ENCODE measurements at places on chromosomes 2 and 18. TPM values are rescaled to one million over a fixed set of nuclear protein-coding genes. Genes with fewer than 3 reads are reported as not detected.

GRCh38 chr2:225290757-225291400, 108.6 kb upstream of the NYAP2 start:
- H3K27me3 ChIP-seq = no peaks in the 10 kb centered on the region
- no peaks in the 10 kb centered on the region for H3K36me3 ChIP-seq
- no peaks in the 10 kb centered on the region for H3K4me1 ChIP-seq
- H3K27ac ChIP-seq = no peak overlapping the region
- H3K4me3 ChIP-seq = no peak overlapping the region
- DNase-seq = no peak

Gene PTPRM
- total RNA-seq = 70.9 TPM

GRCh38 chr18:22831441-22831904, 101.7 kb upstream of the RBBP8 start:
- no peaks in the 10 kb centered on the region for H3K4me1 ChIP-seq
- H3K27me3 ChIP-seq = no peaks in the 10 kb centered on the region
- H3K36me3 ChIP-seq = no peaks in the 10 kb centered on the region
- DNase-seq = no peak

DNA sequence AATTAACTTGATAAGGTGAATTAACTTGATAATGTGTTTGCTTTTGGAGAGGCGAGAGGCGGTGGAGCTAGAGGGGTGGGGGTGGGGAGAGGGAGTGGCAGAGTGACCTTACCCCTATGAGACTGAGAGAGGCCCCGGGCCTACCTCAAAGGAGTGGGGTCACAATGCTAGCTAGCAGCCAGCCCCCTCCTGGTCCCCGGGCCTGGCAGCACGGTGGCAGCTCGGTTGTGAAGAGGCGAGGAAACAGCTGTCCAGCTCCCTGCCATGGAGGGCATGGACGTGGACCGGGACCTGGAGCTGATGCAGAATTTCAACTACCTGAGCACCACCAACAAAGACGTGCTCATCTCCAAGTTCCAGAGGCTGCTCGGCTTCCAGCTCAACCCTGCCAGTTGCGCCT, 123.9 kb downstream of the RGPD3 start:
- DNase-seq = no peak
- H3K27ac ChIP-seq = no peak overlapping the region
- H3K27me3 ChIP-seq = no peaks in the 10 kb centered on the region
- H3K36me3 ChIP-seq = no peaks in the 10 kb centered on the region
- H3K4me1 ChIP-seq = no peaks in the 10 kb centered on the region

Gene DES
- 28,635 TPM for total RNA-seq

Gene C1GALT1C1L
- 0.59 TPM for total RNA-seq

DNA sequence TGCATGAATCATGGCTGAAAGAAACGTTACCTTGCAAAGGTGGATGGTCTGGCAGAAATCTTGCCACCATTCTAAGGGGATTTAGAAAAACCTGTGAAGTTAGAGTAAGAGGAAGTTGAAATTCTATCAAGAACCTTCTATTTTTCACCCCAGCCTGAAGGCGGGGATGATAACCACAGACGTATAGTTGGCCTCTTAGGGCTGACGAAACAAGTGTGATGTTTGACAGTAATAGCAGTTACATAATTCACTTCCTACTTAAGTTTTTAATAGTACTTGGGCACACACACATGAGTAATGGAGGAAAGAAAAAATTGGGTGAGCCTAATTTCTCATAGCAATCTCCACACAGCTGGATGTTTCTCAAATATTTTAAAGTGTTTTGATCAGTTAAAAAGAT, 336.6 kb upstream of the SALL3 start:
- no peaks in the 10 kb centered on the region for H3K4me1 ChIP-seq
- no peaks in the 10 kb centered on the region for H3K27me3 ChIP-seq
- no peak overlapping the region for H3K4me3 ChIP-seq
- no peaks in the 10 kb centered on the region for H3K36me3 ChIP-seq
- no peak for DNase-seq

Gene DSG4
- not detected for total RNA-seq

Gene AKAIN1
- not detected for total RNA-seq

DNA sequence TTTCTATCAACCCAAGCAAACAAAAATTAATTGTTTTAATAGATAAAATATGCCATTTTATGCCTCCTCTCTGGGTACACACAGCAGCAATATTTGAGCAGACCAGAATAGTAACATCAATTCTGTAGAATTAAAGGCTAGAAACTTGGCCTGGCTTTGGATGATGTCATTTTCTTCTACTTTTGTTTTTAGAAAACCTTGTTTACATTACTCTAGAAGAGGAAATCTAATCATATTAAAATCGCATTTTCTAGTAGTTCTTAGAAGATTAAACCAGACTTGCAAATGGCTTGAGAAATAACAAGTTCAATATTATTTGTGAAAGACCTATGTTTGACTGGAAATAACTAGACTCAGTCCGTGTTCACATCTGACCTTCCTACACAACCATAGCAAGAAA, 102.3 kb upstream of the RFX8 start:
- H3K36me3 ChIP-seq = no peaks in the 10 kb centered on the region
- no peak for DNase-seq
- no peak overlapping the region for H3K4me3 ChIP-seq
- H3K27ac ChIP-seq = no peak overlapping the region
- H3K27me3 ChIP-seq = no peaks in the 10 kb centered on the region

Gene ZCCHC2
- total RNA-seq = 32.2 TPM

GRCh38 chr2:55555977-55556376, 36.5 kb downstream of the CFAP36 start:
- no peak overlapping the region for H3K4me3 ChIP-seq
- H3K27ac ChIP-seq = no peak overlapping the region
- H3K27me3 ChIP-seq = no peaks in the 10 kb centered on the region
- DNase-seq = no peak
- no peaks in the 10 kb centered on the region for H3K4me1 ChIP-seq
- H3K36me3 ChIP-seq = peaks cover 60% of the 10 kb centered on the region

DNA sequence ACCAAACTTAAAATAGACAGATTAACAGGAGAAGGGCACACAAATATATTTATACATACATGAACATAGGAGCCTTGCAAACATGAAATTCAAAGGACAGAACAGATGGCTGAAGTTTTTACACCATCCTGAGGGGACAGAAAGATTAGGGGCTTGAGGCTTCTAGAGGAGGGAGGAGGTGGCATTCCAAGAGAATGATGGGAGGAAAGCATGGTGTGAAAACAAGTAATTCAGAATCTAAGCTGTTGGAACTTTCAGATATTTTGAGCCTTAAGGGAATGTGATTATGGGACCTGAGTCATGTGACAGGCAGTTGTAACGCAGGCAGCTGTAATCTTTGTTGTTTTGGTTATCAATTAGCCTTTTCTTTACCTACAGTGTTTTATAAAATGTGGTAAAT, 225.2 kb upstream of the SPOPL start:
- H3K27me3 ChIP-seq = no peaks in the 10 kb centered on the region
- no peak for DNase-seq
- no peaks in the 10 kb centered on the region for H3K4me1 ChIP-seq
- H3K36me3 ChIP-seq = no peaks in the 10 kb centered on the region
